ENCODE measurements at places on chromosomes 1 and 21. TPM values are rescaled to one million over a fixed set of nuclear protein-coding genes. Genes with fewer than 3 reads are reported as not detected.

DNA sequence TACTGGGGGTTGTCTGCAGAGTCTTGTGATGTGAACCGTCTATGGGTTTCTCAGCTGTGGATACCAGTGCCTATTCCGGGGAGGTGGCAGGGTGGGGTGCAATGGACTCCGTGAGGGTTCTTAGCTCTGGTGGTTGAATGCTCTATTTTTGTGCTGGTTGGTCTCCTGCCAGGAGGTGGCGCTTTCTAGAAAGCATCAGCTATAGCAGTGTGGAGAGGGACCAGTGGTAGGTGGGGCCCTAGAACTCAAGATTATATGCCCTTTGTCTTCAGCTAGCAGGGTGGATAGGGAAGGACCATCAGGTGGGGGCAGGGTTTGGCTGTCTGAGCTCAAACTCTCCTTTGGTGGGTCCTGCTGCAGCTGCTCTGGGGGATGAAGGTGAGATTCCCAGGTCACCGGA, 127.3 kb upstream of the PLD5 start:
- no peaks in the 10 kb centered on the region for H3K36me3 ChIP-seq
- no peak overlapping the region for H3K27ac ChIP-seq
- DNase-seq = no peak
- H3K27me3 ChIP-seq = no peaks in the 10 kb centered on the region
- H3K4me1 ChIP-seq = no peaks in the 10 kb centered on the region
- no peak overlapping the region for H3K4me3 ChIP-seq

- DNase-seq = no peak
- H3K36me3 ChIP-seq = no peaks in the 10 kb centered on the region
- no peaks in the 10 kb centered on the region for H3K4me1 ChIP-seq
Measured at GRCh38 chr1:157512036-157512969, 40.0 kb downstream of the FCRL5 start.

GRCh38 chr1:79353224-79353623, 346.7 kb upstream of the ADGRL4 start:
- H3K36me3 ChIP-seq = no peaks in the 10 kb centered on the region
- H3K4me1 ChIP-seq = no peaks in the 10 kb centered on the region
- H3K27me3 ChIP-seq = no peaks in the 10 kb centered on the region
- peak; percentile 0 for DNase-seq
- no peak overlapping the region for H3K27ac ChIP-seq
- H3K4me3 ChIP-seq = no peak overlapping the region

The TSPAN1 gene
- total RNA-seq = 0.30 TPM

The CACNA1E gene
- total RNA-seq = not detected

The DLGAP3 gene
- total RNA-seq = 1.8 TPM
